ENCODE measurements at places on chromosomes 12 and 14. TPM values are rescaled to one million over a fixed set of nuclear protein-coding genes. Genes with fewer than 3 reads are reported as not detected.

ZNF641 gene
- total RNA-seq, result 3.4 TPM

OASL gene
- 0.19 TPM for total RNA-seq

TGM1 gene
- 0.98 TPM for total RNA-seq

PTPRR gene
- total RNA-seq, result 0.38 TPM

B4GALNT3 gene
- total RNA-seq, result not detected

RAB5B gene
- 83.0 TPM for total RNA-seq

TTC7B gene
- 59.6 TPM for total RNA-seq

HDAC7 gene
- 86.2 TPM for total RNA-seq
